ENCODE measurements at places on chromosomes 12 and 14.

GRCh38 chr12:25250744-25251730 is at the start of gene KRAS:
TSS of gene KRAS (minus strand) at chr12:25250929.
- peak; percentile 99 for DNase-seq

DNA sequence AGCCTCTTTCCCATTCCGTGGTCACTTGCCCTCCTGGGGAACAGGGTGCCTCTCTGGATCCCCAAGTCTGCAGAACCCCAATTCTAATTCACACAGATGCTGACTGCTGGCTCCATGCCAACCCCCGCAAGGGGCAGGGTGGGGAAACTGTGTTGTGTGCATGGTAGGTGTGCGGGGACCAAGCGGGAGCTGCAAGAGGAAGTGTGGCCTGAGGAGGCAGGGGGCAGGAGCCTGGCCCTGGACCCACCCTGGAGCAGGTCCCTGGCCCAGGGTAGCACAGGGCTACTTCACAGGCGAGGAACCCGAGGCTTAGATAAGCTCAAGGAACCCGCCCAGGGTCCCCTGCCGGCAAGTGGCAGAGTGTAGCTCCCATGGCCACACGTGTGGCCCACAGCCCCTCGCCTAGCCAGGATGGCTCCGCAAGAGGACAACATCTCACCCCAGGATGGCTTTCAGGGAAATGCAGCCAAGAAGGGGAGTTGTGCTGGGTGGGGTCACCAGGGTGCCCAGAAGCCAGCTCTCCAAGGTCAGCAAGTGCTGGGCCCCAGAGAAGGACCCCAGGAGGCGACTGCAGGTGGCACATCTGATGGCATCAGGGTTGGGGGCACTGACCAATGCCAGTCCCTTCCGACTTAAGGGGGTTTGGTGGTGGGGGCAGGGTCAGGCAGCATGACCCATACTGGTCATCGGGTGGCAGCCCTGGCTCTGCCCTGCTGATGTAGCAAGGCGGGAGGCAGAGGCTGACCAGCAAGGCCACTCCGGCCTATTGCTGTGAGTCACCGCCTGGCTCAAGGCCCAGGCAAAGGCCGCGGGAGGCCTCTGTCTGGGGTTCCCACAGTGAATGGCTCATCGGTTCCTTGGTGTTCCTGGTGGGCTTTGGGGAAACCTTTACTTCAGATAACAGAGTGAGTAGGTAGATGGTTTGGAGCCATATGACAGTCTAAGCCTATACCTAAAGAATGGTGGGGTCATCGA is 37.3 kb upstream of the EML1 start:
- DNase-seq = no peak

GRCh38 chr12:53053218-53054111 is 3.6 kb downstream of the TNS2 start:
- DNase-seq = peak; percentile 98

DNA sequence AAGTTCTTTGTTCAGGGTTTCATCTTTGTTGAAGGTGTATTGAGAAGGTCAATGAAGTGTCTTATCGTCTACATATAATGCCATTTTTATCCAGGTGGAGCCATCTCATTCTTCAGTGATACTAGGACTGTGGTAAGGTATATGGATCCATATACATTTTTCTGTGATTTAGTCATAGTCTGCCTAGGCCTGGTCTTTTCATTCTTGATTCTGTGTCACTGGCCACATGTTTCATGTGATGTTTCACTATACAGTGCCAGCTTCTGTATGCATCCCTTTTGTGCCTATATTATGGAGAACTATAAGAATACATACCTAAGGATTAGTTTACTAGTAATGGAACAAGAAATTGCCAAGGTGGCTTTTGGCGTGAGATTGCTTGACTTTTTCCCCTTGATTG is 40.5 kb downstream of the VEZT start:
- DNase-seq = no peak

DNA sequence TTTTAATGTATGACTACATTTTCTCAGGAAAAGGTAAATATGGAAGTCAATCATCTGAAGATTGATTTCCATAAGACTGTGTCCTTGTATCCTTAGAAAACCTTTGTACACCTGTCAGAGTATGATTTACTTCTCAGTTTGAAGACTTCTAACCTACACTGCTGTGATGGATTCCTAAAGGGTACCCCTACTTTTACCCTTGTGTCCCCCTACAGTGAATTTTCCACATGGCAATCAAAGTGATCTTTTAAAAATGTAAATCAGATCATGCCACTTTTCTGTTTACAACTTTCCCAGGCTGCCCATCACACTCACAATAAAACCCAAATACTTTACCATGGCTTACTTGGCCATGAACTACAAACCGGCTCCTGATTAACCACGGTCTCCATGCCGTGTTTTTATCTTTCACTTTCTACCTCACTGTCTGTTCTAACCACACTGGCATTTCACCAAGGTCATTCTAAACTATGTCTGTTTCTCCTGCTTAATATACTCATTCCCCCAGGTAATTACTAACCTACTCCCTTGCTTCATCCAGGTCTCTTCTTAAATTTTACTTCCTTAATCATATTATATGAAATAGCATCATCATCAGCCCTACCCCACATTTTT is 8.1 kb downstream of the DNAI7 start:
- no peak for DNase-seq

- DNase-seq = peak; percentile 41
Observed at GRCh38 chr12:3641428-3642018, 111.4 kb downstream of the CRACR2A start.

GRCh38 chr14:99192830-99193229 is 79.2 kb downstream of the BCL11B start:
- no peak for DNase-seq

GRCh38 chr12:100020370-100020769 is 35.6 kb upstream of the ANKS1B start:
- no peak for DNase-seq

- no peak for DNase-seq
Observed at GRCh38 chr12:10268037-10268436, 39.6 kb upstream of the KLRD1 start.

DNA sequence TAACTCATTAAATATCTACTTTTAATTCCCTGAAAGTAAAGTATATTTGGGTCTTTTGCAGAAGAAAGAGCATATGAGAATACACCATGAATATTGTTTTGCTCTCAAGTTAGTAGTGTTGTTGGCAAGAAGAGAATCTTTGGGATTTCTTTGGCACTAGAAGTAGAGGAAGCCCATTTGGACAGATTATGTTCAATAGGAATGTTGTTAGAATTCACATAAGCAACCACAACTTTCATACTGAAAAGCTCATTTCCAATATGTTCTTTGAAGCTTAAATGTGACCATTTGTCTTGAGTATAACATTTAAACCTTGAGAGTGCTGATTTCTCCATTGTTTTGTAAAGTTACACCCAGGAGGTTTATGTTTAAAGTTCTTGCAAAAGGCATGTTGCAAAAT is 37.6 kb downstream of the PLEKHG7 start:
- DNase-seq = no peak

- peak; percentile 46 for DNase-seq
Observed at GRCh38 chr14:35400648-35401421, 3.7 kb downstream of the NFKBIA start.

DNA sequence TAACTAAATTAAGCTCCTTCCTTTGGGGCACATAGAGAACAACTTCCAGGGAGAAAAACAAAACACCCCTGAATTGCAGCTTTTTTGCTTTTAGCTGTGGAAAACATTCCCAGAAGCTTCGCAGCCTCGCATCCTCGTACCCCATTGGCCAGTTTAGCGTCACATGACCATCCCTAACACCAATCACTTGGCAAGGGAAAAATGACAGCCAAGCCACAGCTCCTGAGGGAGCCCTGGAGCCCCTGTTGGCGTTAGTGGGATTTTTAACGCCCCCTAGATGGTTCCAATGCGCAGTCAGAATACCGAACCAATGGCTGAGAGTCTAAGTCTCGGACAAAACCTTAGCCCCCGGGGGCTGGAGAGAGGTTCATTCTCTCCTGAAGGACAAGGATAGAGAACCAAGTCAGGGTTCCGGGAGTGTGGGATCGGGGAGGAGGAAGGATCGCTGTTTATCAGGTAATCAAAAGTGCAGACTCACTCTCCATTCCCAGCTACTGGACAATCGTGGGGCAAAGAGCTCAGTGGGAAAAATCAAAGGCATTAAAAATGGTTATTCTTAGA is 135.6 kb upstream of the HIF1A start:
- no peak for DNase-seq

- DNase-seq = no peak
Observed at GRCh38 chr12:98793121-98793520, 148.0 kb downstream of the APAF1 start.

GRCh38 chr12:104671409-104672095 is 214.8 kb downstream of the CHST11 start:
- peak; percentile 81 for DNase-seq

- no peak for DNase-seq
Observed at GRCh38 chr14:101371799-101372793, 189.2 kb upstream of the DIO3 start.

GRCh38 chr12:13208533-13209435 is 12.3 kb downstream of the EMP1 start:
- DNase-seq = peak; percentile 69

DNA sequence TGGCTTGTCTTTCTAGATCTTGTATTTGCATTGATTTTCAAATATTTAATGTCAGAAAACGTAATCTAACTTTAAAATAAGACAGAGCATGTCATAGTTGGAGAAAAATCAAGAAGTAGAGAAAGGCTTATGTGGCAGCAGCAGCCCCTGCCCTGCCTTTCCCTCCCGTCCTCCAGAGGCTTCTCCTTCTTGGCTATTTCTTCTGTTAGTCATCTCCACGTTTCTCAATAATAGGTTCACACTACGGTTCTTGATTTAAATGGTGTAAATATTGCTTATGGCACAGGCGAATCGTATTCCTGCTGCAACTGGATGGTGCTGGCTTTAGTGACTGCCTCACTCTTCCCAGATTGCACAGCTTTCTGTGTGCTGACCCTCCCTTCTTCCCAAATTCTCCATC is 42.8 kb downstream of the SLC8B1 start:
- no peak for DNase-seq

GRCh38 chr12:118946256-118946655 is 35.1 kb upstream of the SRRM4 start:
- no peak for DNase-seq

DNA sequence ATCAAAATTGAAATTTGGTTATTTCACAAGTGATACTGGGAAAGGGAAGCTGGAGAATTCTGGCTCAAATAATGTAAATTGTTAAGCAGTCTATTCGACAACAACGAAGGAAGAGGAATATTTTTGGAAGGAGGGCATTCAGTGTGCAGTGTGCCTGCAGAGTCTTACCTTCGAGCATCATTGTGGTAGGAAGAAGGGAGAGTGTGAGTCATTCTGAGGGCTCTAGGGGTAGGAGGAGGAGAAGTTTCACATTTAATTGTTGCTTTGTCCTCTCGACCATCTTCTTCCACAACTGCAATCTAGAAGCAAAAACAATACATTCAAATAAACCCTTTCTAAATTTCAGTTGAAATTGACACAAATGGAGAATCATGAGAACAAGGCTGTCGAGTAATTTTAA is 263.0 kb downstream of the ACSS3 start:
- DNase-seq = no peak

- DNase-seq = no peak
Observed at GRCh38 chr14:87184180-87184579, 808.8 kb downstream of the GALC start.

DNA sequence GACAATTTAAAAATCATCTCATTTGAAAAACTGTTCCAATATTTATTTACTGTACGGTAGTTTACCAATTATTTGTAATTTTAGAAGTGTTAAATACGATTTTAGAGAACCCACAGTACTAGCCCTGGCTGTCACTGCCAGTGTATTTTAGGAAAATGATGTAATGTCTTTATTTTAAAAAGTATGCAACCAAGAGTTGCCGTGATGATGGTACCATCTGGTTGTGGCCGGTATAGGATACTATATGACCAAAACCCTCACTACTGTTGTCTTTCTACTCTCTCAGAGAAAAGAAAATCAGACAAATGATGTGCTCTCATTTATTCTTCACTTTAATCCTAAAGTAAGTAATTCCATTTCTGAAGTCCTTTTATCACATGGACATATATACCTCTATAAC is 395.0 kb downstream of the FOXG1 start:
- no peak for DNase-seq

GRCh38 chr12:55467836-55468235 is 2.1 kb downstream of the OR6C70 start:
- no peak for DNase-seq

GRCh38 chr12:15230751-15231150 is 9.5 kb upstream of the RERG start:
- DNase-seq = no peak

- no peak for DNase-seq
Observed at GRCh38 chr12:86662464-86662863, 406.3 kb upstream of the MGAT4C start.

GRCh38 chr14:29930283-29930682 is 2.6 kb upstream of the PRKD1 start:
- no peak for DNase-seq

DNA sequence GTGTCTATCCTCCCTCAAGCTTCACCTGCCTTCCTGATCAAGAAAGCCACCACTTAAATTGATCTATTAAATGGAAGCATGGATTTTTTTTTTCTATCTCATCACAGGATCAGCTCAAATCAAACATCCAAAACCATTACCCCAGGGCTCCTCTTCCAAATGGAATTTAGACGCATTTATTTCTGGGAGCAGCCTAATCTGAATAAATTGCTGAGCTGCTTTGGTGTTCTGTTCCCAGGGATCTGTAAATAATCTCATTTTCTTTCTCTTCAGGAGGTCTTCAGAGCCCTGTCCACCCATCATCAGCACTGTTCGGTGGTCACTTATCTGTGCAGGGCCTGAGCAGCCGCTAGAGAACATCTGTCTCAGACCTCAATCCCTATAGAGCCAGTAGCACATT is 695.4 kb upstream of the TMEM132C start:
- no peak for DNase-seq

DNA sequence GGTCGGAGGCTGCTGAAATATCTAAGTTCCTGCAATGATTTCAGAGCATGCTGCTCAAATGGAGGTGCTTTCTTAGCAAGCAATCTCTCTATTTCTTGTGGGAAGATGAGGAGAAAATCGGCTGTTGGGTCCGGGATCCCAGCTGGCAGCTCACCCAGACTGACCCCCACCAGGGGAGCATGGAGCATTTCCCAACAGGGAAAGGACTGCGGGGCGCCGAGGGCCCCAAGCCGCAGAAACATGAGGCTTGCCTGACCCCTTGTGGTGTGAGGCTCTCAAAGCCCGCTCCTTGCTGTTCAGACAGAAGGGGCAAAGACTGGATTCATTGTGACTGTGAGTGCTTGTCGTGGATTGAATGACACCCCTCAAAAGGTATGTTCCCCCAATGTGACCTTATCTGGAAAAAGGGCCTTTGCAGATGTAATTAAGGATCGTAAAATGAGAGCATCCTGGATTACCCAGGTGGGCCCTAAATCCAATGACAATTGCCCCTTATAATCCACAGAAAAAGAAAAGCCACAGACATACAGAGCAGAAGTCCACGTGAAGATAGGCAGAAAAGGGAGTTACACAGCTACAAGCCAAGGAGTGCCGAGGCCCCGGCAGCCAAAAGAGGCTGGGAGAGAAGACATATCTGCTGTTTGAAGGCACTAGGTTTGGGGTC is 116.3 kb upstream of the VASH1 start:
- peak; percentile 90 for DNase-seq
